ENCODE measurements at places on chromosomes 1 and 21.

DNA sequence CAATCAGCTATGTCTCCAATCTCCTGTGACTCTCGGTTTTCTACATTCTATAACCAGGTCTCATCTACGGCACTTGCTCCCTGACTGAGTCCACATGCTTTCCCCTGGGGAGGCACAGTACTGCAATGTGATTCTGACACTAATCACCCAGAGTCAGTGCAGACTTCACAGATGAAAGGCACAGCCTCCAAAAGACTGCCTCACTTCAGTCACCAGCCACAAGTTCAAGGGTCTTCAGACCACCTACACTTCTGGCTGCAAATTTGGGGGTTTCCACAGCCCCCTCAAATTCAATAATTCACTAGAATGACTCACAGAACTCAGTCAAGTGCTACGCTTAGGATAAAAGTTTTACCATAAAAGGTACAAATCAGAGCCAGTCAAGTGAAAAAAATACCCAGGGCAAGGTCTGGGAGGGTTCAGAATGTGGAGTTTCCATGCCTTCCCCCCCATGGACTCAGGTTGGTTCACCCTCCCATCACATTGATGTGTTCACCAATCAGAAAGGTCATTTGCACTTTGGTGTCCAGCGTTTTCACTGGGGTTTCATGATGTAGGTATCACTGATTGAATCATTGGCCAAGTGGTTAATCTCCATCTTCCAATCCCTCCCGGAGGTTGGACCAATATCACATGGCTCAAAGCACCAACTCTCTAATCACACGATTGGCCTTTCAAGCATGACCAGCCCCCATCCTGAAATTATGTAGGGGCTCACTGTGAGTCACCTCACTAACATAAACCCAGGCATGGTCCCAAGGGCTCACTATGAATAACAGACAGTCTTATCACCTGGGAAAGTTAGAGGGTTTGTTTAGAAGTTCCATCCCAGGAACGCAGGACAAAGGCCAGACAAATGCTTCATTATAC, 182.9 kb upstream of the CAMK1G start:
- DNase-seq: no peak

DNA sequence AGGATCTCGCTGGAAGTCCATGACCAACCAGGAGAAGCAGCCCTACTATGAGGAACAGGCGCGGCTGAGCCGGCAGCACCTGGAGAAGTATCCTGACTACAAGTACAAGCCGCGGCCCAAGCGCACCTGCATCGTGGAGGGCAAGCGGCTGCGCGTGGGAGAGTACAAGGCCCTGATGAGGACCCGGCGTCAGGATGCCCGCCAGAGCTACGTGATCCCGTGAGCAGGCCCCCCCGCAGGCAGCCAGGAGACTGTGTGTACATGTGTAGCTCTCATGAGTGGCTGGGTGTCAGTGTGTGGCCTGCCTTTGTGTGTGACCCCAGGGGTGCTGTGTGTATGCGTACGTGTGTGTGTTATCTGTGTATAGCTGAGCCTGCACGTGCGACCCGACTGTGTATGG, 27.2 kb downstream of the ETNK2 start:
- no peak for DNase-seq

- no peak for DNase-seq
These were observed 56.7 kb upstream of the GUCA2B start for GRCh38 chr1:42096554-42096953.

DNA sequence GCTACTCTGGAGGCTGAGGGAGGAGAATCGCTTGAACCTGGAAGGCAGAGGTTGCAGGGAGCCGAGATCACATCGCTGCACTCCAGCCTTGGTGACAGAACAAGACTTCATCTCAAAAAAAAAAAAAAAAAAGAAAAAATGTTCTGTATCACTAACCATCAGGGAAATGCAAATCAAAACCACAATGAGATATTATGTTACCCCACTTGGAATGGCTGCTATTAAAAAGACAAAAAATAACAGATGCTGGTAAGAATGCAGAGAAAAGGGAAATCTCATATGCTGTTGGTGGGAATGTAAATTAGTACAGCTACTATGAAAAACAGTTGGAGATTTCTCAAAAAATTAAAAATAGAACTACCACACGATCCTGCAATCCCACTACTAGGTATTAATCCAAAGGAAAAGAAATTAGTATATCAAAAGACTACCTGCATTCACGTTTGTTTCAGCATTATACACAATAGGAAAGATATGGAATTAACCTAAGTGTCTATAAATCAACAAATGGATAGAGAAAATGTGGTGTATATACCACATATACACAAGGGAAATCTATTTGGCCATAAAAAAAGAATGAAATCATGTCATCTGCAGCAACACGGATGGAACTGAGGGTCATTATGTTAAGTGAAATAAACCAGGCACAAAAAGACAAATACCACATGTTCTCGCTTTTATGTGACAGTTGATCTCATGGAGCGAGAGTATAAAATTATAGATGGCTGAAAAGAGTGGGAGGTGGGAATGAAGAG, 62.6 kb downstream of the ABL2 start:
- no peak for DNase-seq

GRCh38 chr1:245160288-245160687, 5.5 kb downstream of the KIF26B start:
- no peak for DNase-seq

- no peak for DNase-seq
These were observed 3.5 kb downstream of the NIPAL3 start for GRCh38 chr1:24418898-24419628.

DNA sequence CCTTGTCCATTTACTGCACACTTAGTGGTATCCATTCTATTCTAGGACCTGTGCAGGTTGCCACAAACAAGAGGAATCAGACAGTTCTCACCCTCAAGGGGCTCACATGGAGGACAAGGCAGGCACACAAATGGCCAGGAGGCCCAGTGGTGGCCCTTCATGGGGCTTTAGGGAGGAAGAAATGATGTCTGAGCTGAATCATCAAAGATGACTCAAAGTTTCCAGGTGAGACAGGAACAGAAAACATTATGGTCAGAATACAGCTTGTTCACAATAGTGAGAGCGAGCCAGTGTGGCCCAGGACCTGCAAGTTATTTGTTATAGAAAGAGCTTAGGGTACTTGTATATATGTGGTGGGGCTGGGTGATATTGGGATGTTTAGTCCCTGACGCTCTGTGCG, 26.4 kb downstream of the SHISAL2A start:
- DNase-seq: peak; percentile 13

GRCh38 chr1:114710360-114710759, 6.2 kb downstream of the NRAS start:
- no peak for DNase-seq

DNA sequence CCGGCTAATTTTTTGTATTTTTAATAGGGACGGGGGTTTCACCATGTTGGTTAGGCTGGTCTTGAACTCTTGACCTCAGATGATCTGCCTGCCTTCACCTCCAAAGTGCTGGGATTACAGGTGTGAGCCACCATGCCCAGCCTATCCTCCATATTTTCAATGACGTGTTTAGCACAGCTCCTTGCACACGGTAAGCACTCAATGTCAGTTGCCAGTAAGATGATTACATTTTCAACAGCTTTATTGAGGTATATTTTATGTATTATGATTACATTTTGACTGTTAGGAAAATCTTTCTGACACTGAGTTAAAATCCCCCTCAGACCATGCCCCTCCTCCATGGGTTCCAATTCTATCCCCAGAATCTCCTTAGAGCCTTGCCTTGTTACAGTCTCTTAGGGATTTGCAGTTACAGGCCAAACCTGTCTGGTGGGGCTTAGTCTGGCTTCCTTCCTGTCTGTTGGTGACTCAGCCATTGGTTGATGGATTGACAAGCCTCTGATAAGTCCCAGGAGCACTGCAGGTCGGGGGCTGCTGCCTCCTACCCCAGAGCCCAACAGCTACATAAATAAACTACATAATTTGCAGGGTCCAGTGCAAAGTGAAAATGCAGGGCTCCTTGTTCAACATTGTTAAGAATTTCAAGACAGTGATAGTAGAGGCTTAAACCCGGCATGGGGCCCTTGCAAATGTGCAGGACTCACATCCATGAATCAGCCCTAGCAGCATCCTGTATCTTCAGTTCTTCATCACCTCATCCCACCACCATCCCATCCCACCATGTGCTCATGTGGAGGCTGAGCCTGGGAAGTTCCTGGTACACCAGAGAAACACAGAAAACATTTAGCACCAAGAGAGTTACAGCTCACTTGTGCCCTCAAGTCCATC, 23.4 kb downstream of the COA7 start:
- peak; percentile 19 for DNase-seq

DNA sequence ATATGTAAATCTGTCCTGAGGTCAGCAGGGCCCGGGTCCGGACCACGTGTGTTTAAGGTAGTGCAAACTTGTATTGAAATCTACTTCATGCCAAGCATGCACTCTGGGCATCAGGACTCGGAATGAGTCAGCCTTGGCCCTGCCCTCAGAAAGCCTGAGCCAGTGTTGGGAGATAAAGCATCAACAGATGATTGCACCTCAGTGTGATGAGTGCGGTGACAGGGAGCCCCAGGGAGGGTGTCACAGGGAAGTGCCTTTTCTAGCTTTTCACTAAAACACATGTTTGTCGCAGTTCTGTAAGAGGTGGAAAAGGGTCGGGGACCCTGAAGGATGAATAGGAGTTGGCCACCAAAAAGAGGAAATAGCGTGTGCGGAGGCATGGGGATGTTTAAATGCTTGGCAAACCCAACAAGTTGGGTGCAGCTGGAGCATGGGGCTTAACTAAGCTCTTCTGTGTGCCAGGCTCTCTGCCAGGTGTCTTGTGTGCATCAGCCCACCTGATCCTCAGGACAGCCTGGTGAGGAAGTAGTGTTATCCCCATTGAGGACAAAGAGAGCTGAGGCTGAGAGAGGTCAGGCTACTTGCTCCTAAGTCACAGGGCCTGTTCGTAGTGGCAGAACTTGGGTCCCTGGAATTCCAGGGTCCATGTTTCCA, 48.2 kb upstream of the EPB41 start:
- no peak for DNase-seq

- no peak for DNase-seq
These were observed 83.8 kb upstream of the ETS2 start for GRCh38 chr21:38721958-38722357.

GRCh38 chr1:21626921-21627339, 42.2 kb downstream of the RAP1GAP start:
- no peak for DNase-seq

DNA sequence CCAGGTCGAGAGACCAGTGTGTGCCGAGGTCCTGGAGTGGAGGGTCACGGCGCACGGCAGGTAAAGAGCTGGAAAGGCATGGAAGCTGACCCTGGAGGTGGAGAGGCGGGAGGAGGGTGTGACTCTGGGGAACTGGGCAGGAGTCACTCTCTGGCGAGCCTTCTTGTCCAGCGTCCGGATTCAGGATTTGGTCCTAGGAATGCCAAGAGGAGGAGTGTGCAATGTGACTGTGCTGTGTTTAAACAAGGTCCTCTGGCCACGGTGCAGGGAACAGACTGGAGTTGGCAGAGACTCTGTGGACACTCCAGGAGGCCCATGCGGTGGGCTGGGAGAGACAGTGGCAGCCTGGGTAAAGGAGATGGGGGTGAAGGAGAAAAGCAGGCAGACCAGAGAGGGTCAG, 64.2 kb upstream of the CASZ1 start:
- DNase-seq: no peak

DNA sequence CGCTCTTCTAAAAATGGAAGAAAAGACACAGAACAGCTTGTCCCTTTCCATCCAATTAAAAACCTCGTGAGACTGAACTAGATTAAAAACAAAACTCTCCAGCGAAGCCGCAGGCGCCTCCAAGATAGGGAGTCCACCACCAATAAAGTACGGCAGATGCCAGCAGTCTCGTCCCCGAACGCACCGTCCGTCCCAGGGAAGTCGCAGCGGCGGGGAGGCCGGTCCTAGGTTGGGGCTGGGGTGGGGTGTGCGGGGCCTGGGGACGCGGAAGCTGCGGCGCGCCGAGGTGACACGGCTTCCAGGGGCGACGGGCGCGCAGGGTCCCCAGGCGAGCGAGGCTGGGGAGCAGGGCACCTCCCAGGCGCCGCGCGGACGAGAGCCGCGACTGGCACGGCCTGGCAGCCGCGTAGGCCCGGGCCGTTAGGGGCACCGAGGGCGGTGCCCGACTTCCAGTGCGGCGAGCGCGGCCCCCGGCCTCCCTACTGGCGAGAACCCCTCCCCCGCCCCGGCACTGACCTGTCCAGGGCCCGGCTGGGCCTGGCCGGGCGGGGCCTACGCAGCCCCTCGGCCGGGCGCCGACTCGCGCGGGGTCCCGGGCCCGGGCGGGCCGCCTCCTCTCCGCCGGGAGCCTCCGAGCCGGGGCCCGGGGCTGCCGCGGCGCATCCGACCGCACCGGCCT, 28.3 kb upstream of the A3GALT2 start:
- DNase-seq: peak; percentile 36

GRCh38 chr1:63268876-63269275, 53.5 kb upstream of the FOXD3 start:
- no peak for DNase-seq

- DNase-seq: no peak
These were observed 512.7 kb upstream of the ZRANB2 start for GRCh38 chr1:71593523-71593922.

DNA sequence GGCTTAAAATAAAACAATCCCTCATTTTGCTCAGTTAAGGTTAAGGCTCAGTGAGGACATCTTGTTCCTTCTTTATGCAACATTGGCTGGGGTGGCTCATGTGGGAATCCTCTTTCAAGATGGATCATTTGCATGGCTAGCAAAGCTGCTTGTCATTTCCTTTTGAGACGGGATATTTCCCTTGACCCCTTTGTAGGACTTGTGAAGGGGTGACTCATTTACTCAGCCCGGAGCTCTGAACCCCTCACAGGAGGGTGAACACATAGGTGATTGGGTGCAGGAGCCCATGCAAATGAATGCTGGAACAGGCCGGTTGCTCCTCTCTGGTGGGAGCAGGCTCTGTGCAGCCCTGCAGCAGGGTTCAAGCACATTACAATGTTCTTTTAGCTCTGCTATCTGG, 15.8 kb upstream of the C8A start:
- no peak for DNase-seq

DNA sequence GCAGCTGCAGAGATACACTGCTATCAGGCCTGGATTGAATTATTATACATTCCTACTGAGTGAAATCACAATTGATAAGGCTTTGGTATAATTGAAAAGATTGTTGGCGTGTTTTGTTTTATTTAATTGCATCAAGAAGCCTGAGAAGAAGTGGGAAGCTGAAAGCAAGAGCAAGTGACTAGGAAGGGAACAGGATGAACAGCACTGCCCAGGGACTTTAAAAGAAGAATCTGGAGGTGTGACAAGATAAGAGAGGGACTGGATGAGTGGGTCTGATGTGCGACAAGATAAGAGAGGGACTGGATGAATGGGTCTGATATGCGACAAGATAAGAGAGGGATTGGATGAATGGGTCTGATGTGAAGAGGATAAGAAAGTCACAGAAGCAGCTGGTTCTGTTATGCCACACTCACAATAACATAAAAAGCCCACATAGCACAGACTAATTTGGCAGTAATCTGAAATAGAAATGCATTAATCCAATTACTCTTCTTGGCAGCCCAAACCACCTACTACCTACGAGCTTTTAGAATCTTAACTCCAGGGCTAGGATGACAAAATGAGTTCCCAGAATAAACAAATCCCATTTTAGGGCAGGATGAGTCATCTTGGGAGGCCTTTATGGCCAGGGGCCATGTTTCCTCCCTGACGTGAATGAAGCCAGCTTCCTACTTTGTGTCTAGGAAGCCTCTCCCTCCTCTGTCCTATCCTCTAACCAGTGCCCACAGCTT, 129.7 kb downstream of the DUSP10 start:
- DNase-seq: no peak

GRCh38 chr1:15173863-15174614, 20.5 kb downstream of the TMEM51 start:
- DNase-seq: no peak
